Left hindlimb (tissue), 1 donor: ENCODE measurements at places on chromosomes 5 and 9.

- DNase-seq: no peak
Measured at GRCh38 chr9:7266911-7267595, 509.3 kb downstream of the KDM4C start.

- DNase-seq: no peak
Measured at GRCh38 chr9:32735476-32735875, 47.9 kb upstream of the TMEM215 start.

DNA sequence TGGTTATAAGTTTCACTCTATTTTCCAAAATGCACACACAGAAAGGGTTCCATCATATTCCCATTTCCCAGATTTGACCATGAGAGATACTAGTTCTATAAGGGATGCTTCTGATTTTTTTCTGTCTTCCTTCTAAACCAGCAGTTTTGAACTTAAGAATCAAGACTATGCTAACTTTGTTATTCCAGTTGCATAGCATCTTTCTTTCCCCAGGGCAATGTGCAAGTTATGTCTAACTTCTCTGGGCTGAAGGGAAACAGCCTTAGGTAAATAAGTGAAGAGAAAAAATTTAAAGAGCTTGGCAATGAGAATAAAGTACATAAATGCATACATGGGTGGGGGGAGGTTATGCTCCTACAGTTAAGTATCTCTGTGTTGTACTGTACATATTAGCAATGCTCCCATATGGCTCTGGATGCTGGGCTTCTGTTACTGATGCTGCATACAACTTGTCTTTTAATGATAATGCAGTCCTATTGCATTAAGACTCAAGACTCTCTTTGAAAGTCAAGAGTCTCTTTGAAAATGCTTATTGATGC, 125.8 kb upstream of the SLC12A2 start:
- no peak for DNase-seq

DNA sequence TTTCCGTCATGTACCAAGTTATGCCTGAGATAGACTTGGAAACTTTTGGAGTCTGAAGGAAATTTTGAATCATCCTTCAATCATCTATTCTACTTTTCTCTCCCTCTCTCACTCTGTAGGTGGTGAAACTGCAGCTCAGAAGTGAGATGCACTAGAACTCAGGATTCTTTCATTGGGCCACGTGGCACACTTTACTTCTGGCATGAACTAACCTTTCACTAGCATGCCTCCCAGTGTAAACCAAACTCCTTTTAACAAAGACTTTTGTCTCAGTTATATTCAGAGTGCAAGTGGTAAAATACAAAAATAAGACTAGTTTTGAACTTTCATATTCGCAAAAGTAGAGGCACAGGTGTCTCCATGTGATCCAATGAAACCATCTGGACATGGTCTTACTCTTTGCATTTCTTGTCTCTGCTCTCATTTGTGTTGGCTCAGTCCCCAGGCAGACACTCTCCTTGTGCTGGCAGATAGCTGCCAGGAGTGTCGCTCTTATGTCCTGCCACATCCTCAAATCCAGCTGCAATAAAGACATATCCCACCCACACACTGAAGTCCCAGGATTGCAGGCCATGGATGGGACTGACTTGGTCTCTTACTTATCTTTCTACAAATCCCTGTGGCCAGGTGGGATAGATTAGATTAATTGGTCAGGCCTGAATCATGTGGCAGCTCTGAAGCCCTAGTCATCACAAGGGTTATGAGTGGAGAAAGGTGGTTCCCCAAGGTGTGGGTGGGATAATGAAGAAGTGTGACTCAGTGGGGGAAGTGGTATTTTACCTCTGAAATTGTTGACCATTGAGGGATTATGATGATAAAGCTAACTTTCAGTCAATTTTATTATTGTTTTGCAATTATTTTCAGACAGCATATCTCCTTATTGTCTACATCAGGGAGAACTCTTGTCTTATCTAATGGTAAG, 267.5 kb downstream of the GABRB2 start:
- no peak for DNase-seq

DNA sequence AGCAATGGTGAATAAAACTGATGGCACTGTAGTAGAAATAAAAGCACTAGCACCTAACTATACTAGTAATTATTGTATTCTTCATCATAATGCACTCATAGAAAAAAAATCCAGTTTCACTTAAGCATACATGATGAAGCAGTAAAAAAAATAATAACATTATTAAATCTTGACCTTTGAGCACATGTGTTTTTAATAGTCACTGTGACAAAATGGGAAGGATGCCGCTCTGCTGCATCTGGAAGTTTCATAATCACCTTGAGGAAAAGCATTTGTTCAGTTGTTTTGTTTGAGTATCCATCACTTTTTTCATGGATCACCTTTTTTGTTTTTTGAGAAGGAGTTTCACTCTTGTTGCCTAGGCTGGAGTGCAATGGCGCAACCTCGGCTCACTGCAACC, 13.2 kb downstream of the OR2K2 start:
- no peak for DNase-seq

DNA sequence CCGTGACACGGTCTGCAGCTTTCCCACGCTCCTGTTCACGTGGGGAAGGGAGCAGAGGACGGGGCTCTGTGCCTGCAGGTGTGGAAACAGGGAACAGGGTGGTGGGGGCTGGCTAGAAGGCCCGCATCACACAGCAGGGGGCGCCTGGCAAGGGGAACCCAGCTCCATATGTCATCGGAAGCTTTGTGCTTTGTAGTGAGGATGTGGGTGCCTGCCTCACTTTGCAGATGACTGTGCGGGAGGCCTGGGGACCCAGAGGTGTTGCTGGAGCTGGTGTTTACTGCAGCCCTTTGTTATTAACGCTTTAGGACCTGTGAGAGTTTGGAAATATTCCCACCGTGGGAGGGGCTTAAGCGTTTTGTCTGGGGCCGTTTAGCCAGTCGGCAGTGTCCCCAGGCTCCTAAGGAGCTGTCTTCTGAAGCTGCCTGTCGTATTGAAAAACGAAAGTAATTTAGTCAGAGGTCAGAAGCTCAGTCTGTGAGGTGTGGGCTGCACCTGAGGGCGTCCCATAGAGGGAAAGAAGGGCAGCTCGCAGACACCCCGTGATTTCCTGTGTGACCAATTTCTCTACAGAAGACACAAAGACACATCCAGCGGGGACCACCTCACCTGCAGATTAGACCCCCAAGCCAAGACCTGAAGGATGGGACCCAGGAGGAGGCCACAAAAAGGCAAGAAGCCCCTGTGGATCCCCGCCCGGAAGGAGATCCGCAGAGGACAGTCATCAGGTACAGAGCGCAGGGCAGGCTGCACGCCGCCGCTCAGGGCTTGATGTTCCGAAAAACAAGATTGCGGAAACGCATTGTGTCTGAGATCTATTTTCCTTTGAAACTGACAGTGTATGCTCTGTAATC, 9.1 kb downstream of the MAN1B1 start:
- no peak for DNase-seq

GRCh38 chr9:11204521-11204920, 591.7 kb upstream of the PTPRD start:
- DNase-seq: no peak
